ENCODE measurements at places on chromosomes 11 and 22.

- DNase-seq, result no peak
These were observed 34.3 kb upstream of the CSTF3 start for GRCh38 chr11:33195462-33196173.

GRCh38 chr11:5232176-5232575 is 2.1 kb downstream of the HBD start:
- no peak for DNase-seq

DNA sequence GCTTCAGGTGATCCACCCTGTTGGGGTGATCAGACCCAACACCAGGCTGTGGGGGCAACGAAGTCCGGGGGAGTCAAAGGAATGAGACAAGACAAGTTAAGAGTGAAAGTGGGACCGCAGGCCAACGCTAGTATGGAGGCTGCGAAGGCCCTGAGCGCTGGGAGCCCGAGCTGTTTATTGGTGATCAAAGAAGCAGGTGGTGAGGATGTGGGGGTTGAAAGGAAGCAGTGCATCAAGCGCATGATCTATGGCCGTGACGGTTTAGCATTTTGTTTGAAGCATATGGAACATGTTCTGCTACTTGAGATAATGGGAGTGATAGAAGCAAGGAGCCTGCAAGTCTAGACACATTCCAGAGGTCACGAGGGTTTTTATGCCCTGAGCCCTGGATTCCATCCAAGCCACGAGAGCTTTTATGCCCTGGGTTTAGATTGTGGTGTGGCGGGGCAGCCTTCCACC is 49.5 kb downstream of the MCHR1 start:
- DNase-seq, result no peak

DNA sequence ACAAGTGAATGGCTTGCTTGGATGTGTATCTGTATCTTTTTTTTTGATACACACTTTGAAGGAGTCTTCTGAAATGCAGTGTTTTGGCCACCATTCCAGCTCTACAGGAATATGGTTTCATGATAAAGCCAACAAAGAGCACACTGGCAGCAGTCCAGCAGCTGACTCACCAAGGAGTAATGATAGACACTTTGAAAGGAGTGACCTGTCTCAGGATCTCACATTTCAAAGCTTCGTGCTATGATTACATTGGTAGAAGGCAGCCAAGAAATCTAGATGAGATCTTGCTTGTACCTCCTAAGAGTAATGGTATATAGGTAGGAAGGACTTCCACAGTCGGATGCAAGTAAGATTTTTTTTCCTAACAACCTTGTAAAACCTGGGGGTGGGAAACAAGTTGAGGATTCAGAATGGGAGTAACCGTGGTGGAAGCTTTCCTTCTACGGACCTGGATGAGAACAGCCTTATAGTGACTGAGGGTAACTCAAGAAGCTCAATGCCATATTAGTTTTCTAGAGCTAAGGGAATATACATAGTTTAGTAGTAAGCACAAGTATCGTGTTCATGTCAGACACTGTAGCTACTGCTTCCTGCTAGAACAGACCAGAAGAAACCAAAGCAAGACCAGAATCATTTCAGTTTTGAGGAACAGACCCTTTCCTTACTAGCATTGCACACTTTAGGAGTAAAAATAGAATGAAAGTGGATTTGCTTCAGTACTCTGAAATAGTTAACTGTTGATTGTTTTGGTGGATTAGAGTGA is 25.0 kb downstream of the MTMR3 start:
- DNase-seq, result peak; percentile 85

DNA sequence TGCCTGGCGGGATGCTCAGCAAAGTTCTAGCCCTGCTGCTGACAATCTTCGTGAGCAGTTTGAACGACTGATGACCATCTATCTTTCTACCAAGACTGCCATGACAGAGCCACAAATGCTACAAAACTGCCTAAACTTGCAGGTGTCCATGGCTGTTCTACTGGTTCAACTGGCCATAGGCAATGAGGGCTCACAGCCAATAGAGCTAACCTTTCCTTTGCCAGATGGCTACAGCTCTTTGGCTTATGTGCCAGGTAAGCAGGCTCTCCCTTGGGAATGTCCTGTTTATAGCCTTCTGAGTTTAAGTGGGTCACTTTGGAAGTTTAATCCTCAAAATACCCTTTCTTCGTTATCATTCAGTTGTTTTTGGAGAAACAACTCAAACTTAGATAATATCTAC is 20.1 kb downstream of the UBE4A start:
- DNase-seq, result no peak

GRCh38 chr11:27212248-27212780 is 150.7 kb downstream of the CCDC34 start:
- DNase-seq, result no peak

DNA sequence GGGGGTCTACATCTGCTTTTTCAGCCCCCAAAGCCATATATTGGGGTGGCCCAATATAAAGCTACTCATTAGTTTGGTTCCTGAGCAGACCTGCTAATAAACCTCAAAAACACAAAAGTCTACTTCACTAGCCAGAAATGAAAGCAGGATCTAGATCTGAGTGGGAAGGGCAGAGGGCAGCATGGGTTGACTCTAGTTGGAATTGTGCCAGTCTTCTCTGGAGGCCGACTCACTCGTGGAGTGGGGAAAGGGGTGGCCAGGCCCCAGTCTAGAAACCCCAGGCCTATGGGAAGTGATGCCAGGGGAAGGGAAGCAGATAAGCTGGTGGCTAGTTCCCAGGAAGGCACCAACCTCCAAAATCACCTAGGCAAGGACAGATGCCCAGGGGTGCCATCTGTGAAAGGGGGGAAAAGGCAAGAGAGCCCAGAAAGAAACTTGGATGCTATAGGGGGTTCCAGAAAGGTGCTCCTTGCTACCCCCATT is 5.3 kb downstream of the PATZ1 start:
- DNase-seq, result no peak

DNA sequence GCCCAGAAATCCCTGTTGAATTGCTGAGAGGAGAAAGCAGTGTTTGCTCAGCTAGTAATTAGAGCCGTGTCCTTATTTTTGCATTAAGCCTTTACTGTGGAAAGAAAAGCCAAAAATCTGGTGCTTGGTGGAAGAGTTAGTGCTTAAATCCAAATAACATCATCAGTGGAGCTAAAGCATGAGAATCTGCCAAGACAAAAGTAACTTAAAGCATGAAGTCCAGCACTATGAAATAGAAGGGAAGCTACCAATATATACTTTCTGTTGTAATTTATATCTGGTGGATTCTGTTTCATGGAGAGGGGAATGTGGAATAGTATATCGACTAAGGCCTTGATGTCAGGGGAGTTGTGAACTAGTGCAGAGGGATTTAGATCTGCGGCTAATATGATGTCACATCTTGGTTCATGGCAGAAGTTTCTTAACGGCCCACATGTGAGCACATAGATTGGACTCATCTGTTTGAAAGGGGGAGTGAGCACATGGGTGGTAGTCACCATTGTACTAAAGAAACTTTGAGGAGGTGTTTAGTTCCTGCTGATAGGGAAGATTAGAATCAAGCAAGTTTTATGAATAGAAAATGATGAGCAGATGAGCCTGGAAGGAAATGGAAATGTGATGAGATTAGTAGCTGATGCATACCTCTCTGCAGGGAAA is 224.4 kb upstream of the MTNR1B start:
- DNase-seq, result no peak

DNA sequence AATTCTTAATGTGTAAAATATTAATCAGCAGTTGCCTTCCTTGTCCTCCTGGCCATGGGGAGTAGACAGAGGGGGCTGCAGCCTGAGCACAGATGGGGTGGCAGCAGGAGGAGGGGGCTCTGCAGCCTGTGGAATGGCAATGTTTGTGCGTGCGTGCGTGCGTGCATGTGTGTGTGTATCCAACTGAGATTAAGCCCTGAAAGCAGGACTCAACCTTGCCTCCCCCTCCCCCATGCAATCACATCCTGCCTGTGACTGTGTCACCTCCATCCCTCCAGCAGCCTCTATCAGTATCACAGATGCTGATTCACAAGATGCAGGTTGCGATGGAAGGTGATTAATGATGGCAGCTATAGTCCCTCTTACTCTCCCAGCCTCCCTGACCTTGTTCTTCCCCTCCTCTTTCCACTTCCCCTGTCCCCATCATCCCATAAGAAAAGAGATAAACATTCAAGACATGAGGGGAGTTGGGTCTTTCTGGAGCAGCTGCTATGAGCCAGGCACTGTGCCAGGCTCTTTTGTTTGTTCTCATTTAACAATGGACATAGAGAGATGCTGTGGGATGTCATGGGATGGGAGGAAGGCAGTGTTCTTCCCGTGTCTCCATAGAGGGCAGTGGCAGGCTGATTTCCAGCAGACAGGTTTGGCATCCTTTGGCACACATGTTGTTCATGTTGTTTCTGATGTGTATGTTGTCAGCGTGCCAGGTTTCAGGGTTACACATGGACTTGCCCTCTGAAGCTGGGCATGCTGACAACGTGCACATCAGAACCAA is 43.8 kb upstream of the NECTIN1 start:
- DNase-seq, result peak; percentile 37

- no peak for DNase-seq
These were observed 238.0 kb downstream of the METTL15 start for GRCh38 chr11:28346209-28346608.

GRCh38 chr11:102596578-102596977 is 28.6 kb downstream of the MMP20 start:
- DNase-seq, result no peak

DNA sequence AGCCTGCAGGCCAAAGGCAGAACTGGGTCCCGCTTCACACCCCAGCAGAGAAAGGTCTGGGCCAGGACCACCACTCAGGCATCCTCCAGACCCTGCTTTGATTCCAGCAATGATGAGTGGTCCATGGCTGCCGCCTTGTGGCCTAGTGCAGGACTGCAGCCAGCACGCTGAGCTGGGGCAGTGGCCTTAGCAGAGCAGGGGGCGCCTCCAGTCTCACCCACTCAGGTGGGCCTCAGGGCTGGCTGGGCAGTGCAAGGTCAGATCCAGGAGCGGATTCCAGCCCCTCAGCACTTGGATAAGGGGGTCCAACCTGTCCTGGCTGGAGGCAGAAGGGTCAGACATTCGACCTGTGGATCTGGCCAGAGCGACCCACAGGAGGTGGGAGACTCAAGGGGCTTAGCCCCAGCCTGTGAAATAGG is 9.6 kb upstream of the PDE2A start:
- DNase-seq, result peak; percentile 91

DNA sequence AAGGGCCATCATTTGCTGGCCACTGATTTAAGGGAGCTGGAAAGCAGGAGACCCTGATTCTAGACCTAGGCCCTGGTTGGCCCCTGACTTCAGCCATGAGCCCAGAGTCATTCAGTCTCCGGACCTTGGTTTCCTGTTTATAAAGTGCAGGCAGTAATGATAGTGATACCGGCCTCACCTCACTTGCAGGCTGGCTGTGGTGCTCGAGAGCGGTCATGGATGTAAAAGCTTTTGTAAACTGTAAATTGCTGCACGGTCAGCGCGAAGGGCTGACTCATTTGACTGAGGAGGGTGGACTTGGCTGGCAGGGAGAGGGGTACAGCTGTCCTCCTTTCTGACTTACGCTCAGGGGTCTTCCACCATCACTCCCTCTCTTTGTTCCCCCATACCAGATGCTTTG is 37.4 kb downstream of the FBLN1 start:
- DNase-seq, result no peak

- no peak for DNase-seq
These were observed 196.3 kb downstream of the BUD13 start for GRCh38 chr11:116576526-116576925.

- no peak for DNase-seq
These were observed 1.6 kb downstream of the MARK2 start for GRCh38 chr11:63840356-63841060.

DNA sequence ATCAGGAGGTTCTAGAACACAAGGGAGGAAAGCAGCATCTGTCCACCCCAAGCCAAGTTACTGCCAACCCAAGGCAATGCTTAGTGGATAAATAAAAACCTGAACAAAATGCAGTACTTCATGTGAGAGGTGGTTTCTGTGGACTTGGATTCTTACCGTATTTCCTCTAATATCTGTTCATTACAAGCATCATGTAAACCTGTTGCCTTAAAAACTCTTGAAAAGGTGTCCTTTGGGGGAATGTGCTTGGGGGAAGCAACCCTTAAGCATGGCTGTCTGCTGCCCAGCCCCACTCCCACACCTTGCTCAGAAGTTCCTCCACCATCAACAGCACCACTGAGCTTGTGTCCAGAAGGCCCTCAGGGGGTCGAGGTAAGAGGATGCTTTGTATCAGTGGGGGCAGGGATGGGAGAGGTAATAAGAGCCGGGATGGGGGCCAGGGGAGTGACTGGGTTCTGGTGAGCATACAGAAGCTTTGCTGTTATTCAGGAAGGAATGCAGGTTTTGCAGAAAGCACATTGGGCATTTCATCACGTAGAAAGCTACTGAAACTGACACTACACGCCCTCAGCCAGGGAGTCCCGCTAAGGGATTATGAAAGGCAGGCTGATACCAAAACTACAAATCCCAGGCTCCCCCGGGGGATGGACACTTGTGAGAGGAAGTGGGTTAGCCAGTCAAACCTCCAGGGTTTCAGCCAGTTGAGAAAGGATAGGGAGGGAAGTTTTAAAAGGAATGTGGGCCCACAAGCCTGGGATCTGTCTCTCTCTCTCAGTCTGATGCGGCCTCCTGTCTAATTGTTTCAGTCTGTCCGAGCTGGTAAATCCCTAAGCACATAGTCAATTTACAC is 52.0 kb downstream of the KCNJ1 start:
- peak; percentile 89 for DNase-seq

- DNase-seq, result no peak
These were observed 204.2 kb downstream of the GRM5 start for GRCh38 chr11:88861618-88862017.

GRCh38 chr11:6232899-6233298 is 1.5 kb downstream of the FHIP1B start:
- DNase-seq, result no peak

- no peak for DNase-seq
These were observed 2.9 kb downstream of the SLC35C1 start for GRCh38 chr11:45807792-45808238.

GRCh38 chr11:28666632-28667031 is 558.4 kb downstream of the METTL15 start:
- DNase-seq, result no peak

GRCh38 chr11:9859554-9860305 is 195.9 kb downstream of the SWAP70 start:
- no peak for DNase-seq

GRCh38 chr11:133525976-133526375 is 6.3 kb downstream of the OPCML start:
- no peak for DNase-seq

DNA sequence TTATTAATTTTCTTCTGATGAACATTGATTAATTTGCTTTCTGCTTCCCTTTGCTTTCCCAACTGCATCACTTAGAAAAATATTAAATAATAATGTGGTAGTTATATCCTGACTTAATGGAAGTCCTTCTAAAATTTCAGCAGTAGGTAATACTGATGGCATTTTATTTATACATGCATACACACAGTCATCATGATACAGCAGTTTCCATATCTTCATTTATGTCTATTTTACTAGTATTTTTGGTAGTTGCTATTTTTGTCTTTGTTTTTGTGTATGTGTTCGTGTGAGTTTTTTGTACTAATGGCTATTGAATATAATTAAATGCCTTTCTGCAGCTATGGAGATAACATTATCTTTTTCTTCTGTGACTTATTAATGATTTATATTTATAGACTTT is 484.7 kb upstream of the CNTN5 start:
- no peak for DNase-seq

GRCh38 chr11:70012134-70012733 is 65.9 kb upstream of the ANO1 start:
- DNase-seq, result no peak

Data from posterior vena cava (tissue), 2 donors.